Neural progenitor cell (in vitro differentiated cells): ENCODE measurements at places on chromosomes 7 and 10. TPM values are rescaled to one million over a fixed set of nuclear protein-coding genes. Genes with fewer than 3 reads are reported as not detected.

Gene NPC1L1
- total RNA-seq, result 0.09 TPM in 1 of 2 replicates, not detected in the other

Gene FAM221A
- total RNA-seq, result 26.2 and 27.2 TPM in 2 replicates

Gene VPS41
- 49.0 and 92.3 TPM in 2 replicates for total RNA-seq

DNA sequence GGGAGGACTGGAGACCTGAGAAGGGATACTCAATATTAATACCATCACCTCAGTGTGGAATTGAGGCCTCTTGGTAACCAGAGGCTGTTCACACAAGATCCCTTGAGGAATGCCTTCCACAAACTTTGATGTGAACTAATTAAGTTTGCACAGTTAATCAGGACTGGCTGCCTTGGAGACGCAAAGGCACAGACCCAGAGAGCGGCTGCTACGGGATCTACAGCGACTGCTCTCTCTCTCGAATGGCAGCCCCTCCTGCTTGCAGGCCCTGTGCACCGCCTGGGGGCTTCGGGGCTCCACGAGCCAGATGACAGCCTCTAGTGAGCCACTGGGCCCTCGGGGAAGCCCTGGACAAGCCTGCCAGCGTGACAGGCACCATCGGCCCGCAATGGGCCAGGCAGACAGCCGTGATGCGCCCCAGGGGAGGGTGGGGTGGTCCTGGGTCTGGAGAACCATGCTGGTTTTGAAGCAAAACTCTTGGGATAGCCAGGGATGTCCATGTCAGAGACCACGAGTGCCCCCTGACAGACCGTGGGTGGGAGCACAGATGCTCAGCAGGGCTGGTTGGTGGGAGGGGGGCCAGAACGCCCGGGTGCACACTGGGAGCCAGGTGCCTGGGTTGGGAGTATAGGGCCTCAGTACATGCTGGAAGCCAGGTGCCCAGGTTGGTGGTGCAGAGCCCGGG is 195.6 kb downstream of the ELFN1 start:
- H3K36me3 ChIP-seq, result no peaks in the 10 kb centered on the region
- H3K27ac ChIP-seq, result no peak overlapping the region
- no peaks in the 10 kb centered on the region for H3K27me3 ChIP-seq
- H3K4me3 ChIP-seq, result no peak overlapping the region
- DNase-seq, result no peak
- H3K4me1 ChIP-seq, result peaks cover 10% of the 10 kb centered on the region

DNA sequence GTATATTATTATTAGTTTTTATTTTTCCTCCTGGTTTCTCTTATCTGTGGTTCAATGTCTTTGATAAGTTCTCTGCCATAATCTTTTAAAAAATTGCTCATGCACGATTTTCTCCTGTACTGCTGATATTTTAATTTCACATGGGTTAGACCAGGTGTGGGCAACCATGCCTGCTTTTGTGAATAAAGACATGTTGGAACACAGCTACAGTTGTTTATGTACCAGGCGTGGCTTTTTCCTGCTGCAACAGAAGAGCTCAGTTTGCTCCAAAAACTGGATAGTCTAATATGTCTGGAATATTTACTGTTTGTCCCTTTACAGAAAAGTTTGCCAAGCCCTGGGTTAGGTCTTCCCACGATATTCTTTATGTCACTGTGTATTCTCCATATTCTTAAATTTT is 105.2 kb downstream of the VWC2 start:
- H3K27ac ChIP-seq, result no peak overlapping the region
- no peaks in the 10 kb centered on the region for H3K4me1 ChIP-seq
- no peak for DNase-seq
- no peaks in the 10 kb centered on the region for H3K27me3 ChIP-seq
- no peak overlapping the region for H3K4me3 ChIP-seq
- H3K36me3 ChIP-seq, result no peaks in the 10 kb centered on the region

DNA sequence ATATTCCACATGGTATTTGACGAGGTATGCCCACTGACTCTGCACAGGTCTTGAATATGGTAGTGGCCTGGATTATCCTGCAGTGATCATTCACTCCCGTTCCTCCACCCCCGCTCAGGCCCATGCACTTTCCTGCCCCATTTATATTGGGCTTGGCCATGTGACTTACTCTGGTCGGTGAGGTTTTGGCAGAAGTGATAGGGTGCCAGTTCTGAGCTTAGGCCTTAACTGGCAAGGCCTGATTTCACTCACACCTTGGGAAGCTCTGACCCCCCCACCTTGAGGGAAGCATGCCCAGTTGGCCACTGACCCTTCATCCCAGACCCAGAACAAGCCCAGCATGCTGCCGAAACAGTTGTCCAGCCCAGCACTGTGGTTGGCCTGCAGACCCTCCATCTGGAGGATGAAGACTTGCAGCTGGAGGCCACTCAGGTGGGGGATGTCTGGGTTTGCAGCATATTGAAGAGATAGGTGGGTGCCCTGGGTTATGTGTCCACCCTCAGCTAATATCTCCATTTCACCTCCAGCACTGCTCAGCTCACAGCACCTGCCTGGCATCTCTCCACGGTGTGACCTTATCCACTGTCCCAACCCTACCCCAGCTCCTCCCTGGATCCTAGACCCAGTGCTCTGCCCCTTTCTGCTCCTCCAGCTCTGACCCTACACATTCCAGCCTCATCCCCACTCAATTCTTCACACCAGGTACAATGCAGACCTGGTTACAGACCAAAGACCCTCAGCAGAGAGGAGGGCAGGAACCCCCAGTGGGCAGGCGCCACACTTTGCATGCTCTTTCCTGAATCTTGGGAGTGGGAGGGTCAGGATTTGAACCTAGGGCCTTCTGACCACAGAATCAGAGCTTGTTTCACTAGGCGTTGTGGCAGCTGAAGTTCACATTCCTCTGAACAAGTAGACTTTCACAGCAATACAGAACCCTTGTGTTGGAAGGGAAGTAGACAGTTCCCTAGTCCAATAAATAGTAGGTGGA is 138.1 kb upstream of the CHST15 start:
- H3K4me3 ChIP-seq, result no peak overlapping the region
- no peak overlapping the region for H3K27ac ChIP-seq
- no peaks in the 10 kb centered on the region for H3K27me3 ChIP-seq
- H3K36me3 ChIP-seq, result no peaks in the 10 kb centered on the region

- H3K27ac ChIP-seq, result no peak overlapping the region
- H3K27me3 ChIP-seq, result no peaks in the 10 kb centered on the region
- no peaks in the 10 kb centered on the region for H3K36me3 ChIP-seq
- no peak for DNase-seq
Observed at GRCh38 chr7:68078157-68078710, 1081.6 kb downstream of the TYW1 start.

DNA sequence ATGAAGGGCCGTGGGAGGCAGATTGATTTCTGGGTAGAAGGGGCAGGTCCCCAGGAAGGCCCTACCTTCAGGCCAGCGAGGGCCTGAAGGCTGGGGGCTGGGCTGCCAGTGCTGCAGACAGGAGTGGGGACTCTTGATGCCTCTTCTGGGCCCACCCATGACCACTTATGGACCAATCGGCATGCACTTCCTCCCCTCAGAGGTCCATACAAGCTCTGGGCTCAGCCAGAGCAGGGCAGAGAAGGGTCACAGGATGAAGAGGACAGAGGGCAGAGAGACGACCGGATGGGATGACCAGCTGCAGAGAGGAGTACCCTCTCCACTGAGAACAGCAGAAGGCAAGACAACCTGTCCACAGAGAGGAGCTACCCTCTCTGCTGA is 120.1 kb downstream of the DYNC2I1 start:
- H3K4me1 ChIP-seq, result peaks cover 27% of the 10 kb centered on the region
- H3K27ac ChIP-seq, result no peak overlapping the region
- H3K36me3 ChIP-seq, result no peaks in the 10 kb centered on the region
- peak overlapping the region; percentile 23 for H3K4me3 ChIP-seq
- DNase-seq, result peak; percentile 31
- H3K27me3 ChIP-seq, result no peaks in the 10 kb centered on the region
